ENCODE measurements at places on chromosomes 1 and 21. TPM values are rescaled to one million over a fixed set of nuclear protein-coding genes. Genes with fewer than 3 reads are reported as not detected.

DNA sequence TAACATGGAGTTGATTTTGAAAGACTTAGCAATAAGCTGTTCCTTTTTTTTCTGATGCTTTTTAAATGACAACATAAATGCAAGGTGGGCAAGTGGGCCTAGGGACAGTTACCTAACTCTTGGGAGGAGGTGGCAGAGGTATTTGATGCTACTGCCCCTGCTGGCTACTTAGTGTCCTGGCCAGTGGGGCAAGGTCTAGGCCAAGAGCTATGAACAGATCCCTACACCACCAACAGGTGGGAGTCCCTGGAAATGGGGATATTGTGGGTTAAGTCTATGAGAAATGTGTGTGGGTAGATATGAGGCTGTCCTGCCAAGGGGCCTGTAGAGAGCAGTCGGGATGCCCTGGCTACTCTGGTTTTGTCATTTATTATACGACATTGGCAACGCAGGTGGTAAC is 31.3 kb upstream of the B3GALT5 start:
- DNase-seq, result no peak

DNA sequence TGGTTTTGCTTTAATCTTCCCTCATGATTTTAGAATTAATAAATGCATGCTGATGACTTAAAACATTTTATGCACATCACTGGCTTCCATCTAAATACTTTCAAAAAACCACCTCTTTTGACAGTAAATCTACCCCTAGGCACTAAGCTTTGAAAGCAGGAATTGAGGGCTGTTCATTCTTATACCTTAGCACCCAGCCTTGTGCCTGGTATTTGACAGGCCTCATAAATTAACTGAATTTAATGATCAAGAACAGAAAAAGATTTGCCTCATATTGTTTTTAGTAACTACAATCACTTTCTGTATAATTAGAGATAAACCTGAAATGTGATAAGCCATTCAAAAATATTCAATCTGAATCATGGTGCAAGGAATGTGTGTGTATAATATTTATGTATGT is 108.8 kb downstream of the DPYD start:
- no peak for DNase-seq

GRCh38 chr1:178393370-178393769 is 103.4 kb downstream of the CLEC20A start:
- DNase-seq, result no peak

DNA sequence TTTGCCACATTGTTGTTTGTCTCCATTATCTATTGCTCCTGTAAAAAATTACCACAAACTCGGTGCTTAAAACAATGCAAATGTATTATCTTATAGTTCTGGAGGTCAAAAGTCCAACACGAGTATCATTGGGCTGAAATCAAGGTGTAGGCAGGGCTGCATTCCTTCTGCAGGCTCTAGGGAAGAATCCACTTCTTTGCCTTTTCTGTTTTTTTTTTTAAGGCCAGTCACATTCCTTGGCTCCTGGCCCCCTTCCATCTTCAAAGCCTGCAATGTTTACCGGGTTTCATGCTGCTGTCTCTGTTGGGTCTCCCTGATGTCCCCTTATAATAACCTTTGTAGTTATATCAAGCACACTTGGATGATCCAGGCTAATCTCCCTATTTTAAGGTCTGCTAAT is 212.7 kb downstream of the PTBP2 start:
- DNase-seq, result no peak

POLR3C gene
- polyA plus RNA-seq, result 34.9 TPM

Measured in left renal cortex interstitium (tissue), 4 donors.